ENCODE measurements at places on chromosomes 2 and 18.

GRCh38 chr2:221204699-221205098 lies 367.4 kb downstream of the EPHA4 start:
- no peak for DNase-seq

DNA sequence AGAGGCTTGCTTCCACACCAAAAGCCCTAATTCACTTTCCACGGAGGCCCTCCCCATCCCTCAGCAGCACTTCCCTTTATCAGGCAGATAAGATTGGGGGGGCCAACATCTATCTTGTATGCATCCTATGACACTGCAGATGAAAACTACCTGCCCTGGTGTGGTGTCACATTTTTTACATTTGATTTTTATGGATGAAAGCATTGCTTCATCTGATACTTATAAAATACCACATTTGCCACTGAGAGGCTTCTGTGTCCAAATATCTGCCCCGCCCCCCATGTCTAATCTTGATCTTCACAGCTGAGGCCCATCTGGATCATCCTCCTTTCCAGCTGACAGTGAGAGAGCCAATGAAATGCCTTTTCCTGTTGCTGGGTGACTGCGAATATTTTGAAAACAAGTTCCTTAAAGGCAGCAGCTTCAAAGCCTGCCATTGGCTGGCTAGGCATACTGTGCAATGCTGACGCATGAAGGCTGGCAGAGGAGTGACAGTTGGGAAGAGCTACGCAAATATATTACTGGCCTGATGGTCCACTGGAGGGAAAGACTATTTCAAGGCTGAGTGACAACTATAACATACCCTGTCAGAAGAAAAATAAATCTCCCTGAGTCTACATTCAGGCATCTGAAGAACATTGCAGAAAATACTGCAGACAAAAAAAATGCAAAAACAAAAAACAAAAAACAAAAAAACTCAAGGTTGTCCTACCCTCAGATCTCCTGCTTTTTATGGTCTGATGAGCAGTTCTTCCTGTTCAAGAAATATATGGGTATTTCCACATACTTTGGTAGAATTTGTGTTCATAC lies 318.7 kb downstream of the PDE11A start:
- no peak for DNase-seq

DNA sequence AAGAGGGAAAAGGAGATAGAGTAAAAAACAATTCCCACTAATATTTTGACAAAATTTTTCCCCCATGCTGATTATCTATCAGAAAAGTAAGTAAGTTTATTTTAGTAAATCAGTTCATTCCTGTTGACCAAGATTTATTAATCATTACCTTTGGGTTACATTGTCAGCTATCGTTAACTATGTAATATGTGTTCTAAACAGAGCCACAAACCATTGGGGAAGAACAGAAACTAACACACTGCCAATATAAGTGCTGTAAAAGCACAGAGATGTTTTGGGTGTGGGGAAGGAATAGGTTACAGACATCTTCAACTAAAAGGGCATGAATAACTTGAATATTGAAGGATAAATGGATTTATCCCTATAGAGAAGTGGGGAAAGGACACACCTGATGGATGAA lies 42.5 kb upstream of the ACADL start:
- no peak for DNase-seq

DNA sequence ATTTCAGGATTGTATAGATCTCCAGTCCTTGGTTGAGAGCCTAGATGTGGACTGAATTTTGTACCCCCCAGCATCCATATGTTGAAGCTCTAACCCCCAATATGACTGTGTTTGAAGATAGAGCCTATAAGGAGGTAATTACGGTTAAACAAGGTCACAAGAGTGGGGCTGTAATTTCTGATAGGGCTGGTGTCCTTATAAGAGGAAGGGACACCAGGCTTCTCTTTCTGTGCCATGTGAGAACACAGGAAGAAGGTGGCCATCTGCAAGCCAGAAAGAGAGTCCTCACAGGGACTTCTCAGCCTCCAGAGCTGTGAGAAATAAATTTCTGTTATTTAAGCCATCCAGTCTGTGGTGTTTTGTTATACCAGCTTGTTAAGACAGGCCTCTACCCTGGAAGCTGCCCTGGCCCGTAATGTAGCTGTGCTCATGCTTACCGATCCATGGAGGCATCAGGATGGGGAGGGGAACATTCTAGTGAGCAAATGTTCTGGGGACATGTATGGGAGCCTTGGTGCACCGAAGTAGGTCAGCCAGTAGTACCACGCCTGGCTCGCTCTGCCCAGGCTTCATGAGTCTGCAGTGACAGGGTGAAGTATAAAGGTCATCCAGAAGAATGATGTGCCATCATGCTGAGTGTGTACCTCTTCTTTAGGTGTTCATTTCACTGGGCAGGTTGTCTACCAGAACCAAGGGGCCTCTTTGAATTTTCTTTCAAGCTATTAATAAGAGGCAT lies 16.1 kb downstream of the RASGRP3 start:
- no peak for DNase-seq

DNA sequence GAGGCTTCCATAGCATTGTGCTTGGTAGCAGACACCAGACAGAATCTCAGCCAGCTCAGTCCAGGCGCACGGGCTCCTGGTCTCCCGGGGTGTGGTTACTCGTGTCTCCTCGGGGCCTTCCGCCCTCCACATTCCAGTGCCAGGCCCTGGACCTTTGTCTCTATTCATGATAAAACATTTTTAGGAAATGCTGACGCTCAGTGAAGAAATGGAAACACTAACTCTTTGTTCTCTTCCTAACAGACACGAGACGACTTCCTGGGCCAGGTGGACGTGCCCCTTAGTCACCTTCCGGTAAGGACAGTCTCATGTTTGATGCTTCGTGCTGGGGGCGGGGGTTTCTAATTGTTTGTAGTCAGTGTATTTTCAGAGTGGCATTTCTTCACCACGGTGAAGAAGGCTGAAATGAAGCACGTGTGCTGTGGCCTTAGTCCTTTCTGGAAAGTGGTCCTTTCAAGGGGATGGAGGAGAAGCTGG lies 271.8 kb downstream of the NEDD4L start:
- DNase-seq: no peak

- DNase-seq: no peak
These were observed 29.2 kb downstream of the PECR start for GRCh38 chr2:216052420-216052819.

DNA sequence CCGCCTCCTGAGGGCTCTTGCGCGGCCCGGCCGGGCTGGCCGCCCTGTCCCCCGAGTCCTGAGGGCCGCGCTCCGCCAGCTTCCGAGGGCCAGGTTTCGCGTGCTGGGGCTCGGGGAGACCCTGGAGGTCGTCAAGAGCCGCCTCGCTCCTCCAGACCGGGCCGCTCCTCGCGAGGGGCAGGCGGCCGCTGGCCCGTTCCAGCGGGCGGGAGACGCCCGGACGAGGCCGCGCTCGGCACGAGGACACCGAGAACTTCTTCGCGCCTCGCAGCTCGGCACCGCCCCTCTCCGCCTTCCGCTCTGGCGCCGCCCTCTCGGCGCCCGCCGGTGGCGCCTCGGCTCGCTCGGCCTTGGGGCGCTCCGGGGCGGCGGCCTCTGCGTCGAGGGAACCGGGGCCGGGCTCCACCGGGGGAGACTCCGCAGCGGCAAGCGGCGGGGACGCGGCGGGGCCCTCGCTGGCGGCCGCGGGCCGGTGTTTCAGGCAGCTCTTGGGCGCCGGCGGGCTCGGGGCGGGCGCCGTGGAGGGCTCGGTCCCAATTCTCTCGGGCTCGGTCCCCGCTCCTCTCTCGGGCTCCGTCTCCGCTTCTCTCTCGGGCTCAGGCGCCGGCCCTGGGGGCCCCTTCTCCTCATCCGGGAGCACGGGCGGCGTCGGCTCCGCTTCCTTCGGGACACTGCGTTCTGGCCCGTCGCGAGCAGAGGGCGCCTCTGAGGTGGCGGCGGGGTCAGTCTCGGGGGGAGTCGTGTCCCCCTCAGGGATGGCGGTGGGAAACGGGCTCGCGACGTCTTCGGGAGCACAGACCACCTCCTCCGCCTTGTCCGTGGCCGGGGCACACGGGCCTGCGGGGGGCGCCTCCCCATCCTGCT lies 91.6 kb upstream of the MGAT4A start:
- no peak for DNase-seq

DNA sequence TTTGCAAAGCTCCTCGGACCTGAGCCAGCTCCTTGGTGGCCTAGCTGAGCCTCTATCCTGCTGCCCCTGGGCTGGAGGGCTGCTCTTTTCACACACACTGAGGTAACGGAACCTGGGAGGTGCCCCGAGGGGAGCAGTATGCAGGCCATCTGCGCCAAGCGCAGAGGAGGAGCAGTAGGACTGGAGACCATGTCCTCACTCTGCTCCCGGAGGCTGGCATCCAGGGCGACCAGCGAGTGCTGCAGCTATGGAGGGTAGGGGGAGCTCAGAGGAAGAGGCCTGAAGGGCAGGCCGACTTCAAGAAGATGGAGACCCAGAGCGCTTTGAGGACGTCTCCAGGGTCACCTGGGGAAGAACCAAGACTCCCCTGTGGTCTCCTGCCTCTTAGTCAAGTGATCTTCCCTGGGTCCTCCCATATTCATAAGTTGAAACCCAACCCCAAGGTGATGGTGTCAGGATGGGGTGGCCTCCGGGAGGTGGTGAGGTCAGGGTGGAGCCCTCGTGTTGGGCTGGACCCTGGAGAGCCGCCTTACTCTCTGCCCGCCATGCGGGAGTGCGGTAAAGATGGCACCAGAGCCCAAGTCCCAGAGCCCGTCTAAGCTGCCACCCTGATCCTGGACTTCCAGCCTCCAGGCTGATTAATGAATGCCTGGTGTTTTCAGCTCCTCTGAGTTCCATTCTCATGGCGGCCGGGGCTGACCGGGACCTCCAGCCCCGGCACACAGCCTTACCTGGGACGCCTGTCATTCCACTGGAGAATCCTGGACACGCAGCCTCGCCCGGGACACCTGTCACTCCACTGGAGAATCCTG lies 160.7 kb downstream of the NDUFA10 start:
- no peak for DNase-seq

DNA sequence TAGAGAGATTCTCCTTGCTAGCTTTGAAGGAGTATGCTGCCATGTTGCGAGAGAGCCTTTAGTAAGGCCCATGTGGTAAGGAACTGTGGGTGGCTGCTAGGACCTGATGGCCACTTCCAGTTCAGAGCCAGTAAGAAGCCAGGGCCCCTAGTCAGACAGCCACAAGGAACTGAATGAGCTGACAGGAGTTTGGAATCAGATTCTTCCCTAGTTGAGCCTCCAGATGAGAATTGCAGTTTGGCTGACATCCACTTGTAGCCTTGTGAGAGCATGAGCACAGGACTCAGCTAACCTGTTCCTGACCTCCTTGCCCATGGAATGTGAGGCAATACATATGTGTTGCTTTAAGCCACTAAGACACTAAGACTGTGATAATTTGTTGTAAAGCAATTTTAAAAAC lies 1.2 kb upstream of the WDR7 start:
- DNase-seq: no peak

- no peak for DNase-seq
These were observed 338.0 kb downstream of the DCC start for GRCh38 chr18:52678034-52678433.
